ENCODE measurements at places on chromosomes 12 and 14. TPM values are rescaled to one million over a fixed set of nuclear protein-coding genes. Genes with fewer than 3 reads are reported as not detected.

GPR162 gene
- total RNA-seq, result 52.7 TPM

DNA sequence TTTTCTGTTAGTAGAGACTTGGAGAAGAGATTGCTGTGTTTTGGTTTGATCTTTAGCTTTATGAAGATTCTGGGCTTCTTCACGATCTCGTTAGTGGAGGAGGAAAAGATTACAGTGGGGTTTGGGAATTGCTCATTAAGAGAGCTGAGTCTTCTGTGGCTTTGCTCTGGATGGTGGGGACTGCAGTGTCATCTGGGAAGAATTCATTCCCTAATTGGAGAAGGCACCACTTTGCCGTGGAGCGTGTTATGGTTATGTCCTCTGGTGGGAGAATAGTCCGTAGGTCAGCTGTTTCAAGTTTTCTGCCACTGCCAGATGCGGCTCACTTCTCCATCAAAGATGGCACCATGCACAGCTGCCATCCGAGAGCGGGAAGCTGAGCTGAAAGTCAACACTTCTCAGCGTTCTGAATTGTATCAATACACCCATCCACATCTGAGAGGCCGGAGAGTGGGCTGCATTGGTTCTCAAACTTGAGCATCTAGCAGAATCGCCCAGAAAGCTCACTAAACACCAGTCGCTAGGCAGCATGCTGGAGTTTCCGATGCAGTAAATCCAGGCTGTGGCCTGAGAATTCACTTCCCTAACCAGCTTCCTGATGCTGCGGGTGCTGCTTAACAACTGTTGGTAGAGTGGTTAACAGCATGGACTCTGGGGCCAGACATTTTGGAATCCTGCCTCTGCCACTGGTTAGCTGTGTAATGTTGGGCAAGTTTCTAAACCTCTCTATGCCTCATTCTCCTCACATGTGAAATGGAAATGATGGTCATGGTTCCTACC is 117.8 kb downstream of the PLXNC1 start:
- H3K4me3 ChIP-seq, result no peak overlapping the region
- no peak overlapping the region for H3K27ac ChIP-seq
- H3K36me3 ChIP-seq, result peaks cover 4% of the 10 kb centered on the region

- H3K36me3 ChIP-seq, result no peaks in the 10 kb centered on the region
- no peak overlapping the region for H3K4me3 ChIP-seq
- no peak for DNase-seq
- peaks cover 1% of the 10 kb centered on the region for H3K27me3 ChIP-seq
These were observed 27.0 kb upstream of the TMEM260 start for GRCh38 chr14:56552615-56553014.

DNA sequence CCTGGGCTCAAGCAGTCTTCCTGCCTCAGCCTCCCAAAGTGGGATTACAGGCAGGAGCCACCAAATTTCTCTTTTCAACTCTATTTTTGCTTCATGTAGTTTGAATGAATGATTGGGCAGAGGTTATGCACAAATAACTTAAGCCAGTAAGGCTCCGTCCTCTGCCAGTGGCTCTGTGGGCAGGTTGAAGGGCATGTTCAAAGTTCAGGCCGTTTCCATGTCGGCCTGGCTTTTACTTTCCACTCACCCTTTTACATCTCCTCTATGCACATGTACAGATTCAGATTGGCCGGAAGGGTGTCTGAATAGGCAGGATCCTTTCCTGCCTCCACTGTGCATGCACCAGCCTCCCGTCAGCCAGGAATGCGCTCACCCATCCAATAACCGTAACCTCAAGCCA is 132.3 kb downstream of the EML1 start:
- no peaks in the 10 kb centered on the region for H3K36me3 ChIP-seq
- no peak overlapping the region for H3K4me3 ChIP-seq
- H3K4me1 ChIP-seq, result no peaks in the 10 kb centered on the region

DNA sequence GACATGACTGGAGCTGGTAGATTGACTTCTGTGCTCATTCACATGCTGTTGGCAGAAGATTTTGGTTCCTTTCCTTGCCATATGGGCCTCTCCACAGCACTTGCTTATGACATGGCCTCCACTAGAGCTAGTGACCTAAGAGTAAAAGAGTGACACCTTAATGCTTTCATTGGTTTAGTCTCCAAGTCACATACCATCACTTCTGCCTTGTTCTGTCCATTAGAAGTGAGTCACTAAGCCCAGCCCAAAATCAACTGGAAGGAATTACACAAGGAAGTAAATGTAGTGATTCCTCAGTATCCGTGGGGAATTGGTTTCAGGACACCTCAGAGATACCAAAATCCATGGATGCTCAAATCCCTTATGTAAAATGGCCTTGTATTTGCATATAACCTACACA is 81.3 kb downstream of the PPHLN1 start:
- no peak overlapping the region for H3K27ac ChIP-seq
- H3K27me3 ChIP-seq, result no peaks in the 10 kb centered on the region
- no peaks in the 10 kb centered on the region for H3K36me3 ChIP-seq

DNA sequence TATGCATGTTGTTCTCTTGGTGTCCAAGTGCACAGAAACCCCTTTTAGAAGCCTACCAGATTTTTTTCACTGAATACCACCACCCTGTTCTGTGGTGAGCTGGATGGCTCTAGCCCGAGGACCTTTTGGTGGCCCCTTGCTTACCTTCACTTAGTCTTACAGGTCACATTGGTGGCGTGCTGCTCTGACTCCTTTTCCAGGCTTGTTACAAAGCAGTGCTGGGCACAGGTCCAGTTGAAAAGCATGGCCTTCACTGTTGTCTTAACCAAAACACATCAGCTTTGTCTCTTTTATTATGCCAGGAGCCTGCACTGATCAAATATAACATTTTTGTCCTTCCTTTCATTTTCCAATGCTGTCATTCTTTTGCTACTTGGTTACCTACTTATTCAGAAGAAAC is 43.6 kb upstream of the ARHGAP5 start:
- H3K4me3 ChIP-seq, result no peak overlapping the region
- H3K36me3 ChIP-seq, result no peaks in the 10 kb centered on the region
- H3K4me1 ChIP-seq, result no peaks in the 10 kb centered on the region

NAV3 gene
- 20.3 TPM for total RNA-seq

DNA sequence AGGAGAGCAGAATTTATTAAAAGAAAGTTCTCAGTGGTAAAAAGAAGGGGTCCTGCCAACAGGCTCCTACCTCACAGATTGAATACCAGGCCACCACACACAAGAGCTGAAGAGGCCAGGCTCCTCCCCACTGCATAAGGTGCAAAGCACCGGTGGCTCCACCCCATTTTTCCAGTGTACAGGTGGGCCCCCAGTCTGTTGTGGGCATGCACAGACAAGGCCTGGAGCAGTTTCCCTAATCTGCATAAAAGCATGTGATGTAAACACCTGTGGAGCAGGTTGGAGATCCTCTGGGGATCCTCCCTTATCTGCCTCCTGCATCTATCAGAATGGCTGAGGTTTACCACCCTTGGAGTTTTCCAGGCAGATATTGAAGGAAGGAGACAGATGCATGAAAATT is 45.7 kb upstream of the PDZRN4 start:
- H3K36me3 ChIP-seq, result no peaks in the 10 kb centered on the region
- no peak for DNase-seq
- no peaks in the 10 kb centered on the region for H3K27me3 ChIP-seq
- no peak overlapping the region for H3K4me3 ChIP-seq

DNA sequence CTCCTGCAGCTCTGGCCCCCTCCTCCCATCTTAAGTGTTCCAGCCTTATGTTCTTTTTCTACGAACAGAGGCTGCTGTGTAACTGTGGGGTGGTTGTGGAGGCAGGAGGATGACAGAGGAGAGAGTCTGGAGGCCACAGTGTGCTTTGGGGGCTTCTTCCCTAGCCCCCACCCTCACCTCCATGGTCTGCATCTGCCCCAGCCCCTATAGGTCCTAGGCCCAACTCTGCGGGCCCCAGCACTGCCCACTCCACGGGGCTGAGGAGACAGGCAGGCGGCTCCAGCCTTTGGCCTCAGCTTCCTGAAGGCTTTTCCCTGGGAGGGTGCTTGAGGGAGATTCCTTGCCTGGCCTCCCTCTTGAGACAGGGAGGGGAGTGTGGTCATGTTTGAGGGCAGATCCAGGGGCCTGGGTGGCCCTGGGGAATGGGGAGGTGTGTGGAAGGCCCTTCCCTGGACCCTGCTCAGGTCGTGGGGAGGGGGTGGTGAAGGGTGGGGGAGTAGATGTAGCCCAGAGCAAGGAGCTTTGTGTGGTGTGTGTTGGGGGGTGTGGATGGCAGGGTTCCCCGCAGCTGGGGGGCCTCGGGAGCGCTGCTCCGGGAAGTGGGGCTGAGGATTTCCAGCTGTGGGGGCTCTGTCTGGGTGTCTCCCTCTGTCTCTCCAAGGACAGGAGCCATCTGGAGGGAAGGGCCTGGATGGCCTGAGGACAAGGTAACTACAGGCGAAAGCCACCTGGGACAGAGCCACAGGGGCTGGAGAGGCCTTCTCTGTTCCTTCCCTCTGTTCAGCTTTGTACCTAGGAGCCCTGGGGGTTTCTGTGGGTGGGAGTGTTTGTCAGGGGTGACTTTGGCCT is 1.1 kb downstream of the SMIM41 start:
- no peak for DNase-seq
- no peak overlapping the region for H3K4me3 ChIP-seq
- H3K36me3 ChIP-seq, result peaks cover 22% of the 10 kb centered on the region
- H3K27ac ChIP-seq, result no peak overlapping the region
- peaks cover 8% of the 10 kb centered on the region for H3K27me3 ChIP-seq
- peaks cover 10% of the 10 kb centered on the region for H3K4me1 ChIP-seq

GRCh38 chr14:100982762-100983161 is 79.2 kb upstream of the RTL1 start:
- H3K36me3 ChIP-seq, result no peaks in the 10 kb centered on the region
- H3K27ac ChIP-seq, result no peak overlapping the region
- peaks cover 1% of the 10 kb centered on the region for H3K27me3 ChIP-seq
- H3K4me3 ChIP-seq, result no peak overlapping the region
- no peaks in the 10 kb centered on the region for H3K4me1 ChIP-seq

TRIM9 gene
- 2.3 TPM for total RNA-seq

GRCh38 chr14:76987956-76988520 is 40.5 kb downstream of the IRF2BPL start:
- H3K4me1 ChIP-seq, result peaks cover 9% of the 10 kb centered on the region
- no peak for DNase-seq
- H3K27ac ChIP-seq, result no peak overlapping the region
- peaks cover 4% of the 10 kb centered on the region for H3K27me3 ChIP-seq

CDC42BPB gene
- total RNA-seq, result 187 TPM

GRCh38 chr14:82667006-82667405 is 1133.4 kb upstream of the SEL1L start:
- no peak overlapping the region for H3K4me3 ChIP-seq
- DNase-seq, result no peak
- no peaks in the 10 kb centered on the region for H3K36me3 ChIP-seq
- H3K27me3 ChIP-seq, result no peaks in the 10 kb centered on the region
- no peaks in the 10 kb centered on the region for H3K4me1 ChIP-seq

OVCH1 gene
- not detected for total RNA-seq

- peaks cover 1% of the 10 kb centered on the region for H3K27me3 ChIP-seq
- no peak overlapping the region for H3K4me3 ChIP-seq
- H3K36me3 ChIP-seq, result no peaks in the 10 kb centered on the region
- no peak overlapping the region for H3K27ac ChIP-seq
- no peaks in the 10 kb centered on the region for H3K4me1 ChIP-seq
- DNase-seq, result no peak
These were observed 559.9 kb upstream of the ATP2B1 start for GRCh38 chr12:90268574-90268973.

DNA sequence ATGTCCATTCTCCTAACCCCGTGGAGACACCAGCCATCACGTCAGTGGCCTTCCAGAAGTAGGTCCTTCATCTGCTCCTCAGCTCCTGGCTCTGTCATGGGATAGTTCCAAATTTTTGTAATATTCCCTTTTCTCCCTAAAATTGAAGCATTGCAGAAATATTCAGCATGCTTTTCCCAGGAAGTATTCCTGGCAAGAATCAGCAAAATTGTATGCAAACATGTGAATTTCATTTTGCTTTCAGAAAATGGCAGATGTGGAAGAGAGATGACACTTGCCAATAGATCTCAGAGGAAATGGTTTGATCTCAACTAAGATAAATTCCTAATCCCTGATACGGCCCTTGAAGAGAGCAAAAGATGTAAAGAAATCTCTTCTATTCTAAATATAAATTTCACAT is 298.9 kb downstream of the ITPR2 start:
- H3K27ac ChIP-seq, result no peak overlapping the region
- H3K4me3 ChIP-seq, result no peak overlapping the region
- H3K27me3 ChIP-seq, result no peaks in the 10 kb centered on the region
- DNase-seq, result no peak
- H3K4me1 ChIP-seq, result peaks cover 6% of the 10 kb centered on the region

DNA sequence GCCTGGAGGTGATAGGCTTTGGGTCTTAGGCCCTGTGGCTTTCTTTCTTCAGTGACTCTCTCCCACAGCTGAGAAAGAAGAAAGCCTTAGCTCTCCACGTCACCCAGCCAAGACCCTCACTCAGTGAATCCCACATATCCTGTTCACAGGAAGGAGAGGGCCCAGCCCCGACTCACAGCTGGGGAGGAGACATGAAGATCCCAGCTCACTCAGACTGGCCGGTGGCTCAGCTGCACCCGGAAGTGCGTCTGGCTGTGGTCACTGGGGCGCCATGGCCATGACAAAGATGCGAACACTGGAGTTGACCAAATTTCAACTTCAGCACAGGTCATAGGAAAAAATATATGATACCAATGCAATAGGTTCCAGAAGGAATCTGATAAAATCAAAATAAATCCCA is 14.2 kb downstream of the DLK1 start:
- no peaks in the 10 kb centered on the region for H3K27me3 ChIP-seq
- H3K4me3 ChIP-seq, result no peak overlapping the region
- H3K27ac ChIP-seq, result no peak overlapping the region
- H3K36me3 ChIP-seq, result no peaks in the 10 kb centered on the region
- no peaks in the 10 kb centered on the region for H3K4me1 ChIP-seq

- no peak for DNase-seq
- peaks cover 5% of the 10 kb centered on the region for H3K27me3 ChIP-seq
- H3K27ac ChIP-seq, result no peak overlapping the region
- H3K36me3 ChIP-seq, result no peaks in the 10 kb centered on the region
These were observed 164.1 kb upstream of the DIO3 start for GRCh38 chr14:101397206-101397605.

DNA sequence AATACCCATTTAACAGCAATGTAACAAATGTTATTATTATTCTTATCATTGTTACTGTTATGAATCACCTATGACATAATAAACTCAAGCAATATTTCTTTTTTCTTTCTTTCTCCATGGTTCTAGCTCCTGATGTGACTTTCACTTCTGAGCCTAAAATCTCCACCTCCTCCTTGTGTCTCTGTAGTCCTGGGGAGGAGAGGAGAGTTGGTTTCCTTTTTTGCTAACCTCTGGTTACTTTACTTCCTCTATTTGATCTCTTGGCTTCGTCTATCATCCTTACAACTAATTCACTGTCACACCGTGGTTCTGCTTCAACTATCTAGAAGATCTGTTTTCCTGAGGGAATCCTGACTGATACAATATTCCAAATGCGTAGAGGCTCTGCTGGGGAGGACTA is 456.6 kb downstream of the VRK1 start:
- DNase-seq, result no peak
- no peak overlapping the region for H3K4me3 ChIP-seq
- H3K27me3 ChIP-seq, result no peaks in the 10 kb centered on the region
- peaks cover 12% of the 10 kb centered on the region for H3K4me1 ChIP-seq
- no peak overlapping the region for H3K27ac ChIP-seq

All from endothelial cell (in vitro differentiated cells).